Aorta (tissue), 5 donors: ENCODE measurements at places on chromosomes 7 and 10. TPM values are rescaled to one million over a fixed set of nuclear protein-coding genes. Genes with fewer than 3 reads are reported as not detected.

DNA sequence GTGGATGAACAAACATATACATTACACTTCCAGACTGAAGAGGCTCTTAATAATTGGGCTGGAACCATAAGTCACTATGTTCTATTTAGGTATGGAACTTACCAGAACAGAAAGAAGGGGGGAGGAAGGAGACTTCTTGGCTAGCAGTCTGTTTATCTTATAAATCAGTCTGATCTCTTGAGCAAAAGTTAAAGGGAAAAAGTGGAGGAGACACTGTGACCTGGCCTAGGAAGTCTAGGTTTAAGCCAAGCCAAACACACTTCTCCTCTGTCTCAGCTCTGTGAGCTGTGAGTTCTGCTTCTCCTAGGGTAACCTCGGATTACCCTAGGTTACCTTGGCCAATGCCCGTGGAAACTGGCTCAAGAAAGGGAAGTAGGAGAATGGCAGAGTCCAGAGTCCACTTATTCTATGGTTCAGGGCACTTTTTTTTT lies 95.2 kb downstream of the PFKFB3 start:
- peak overlapping the region; percentile 39 for H3K27ac ChIP-seq
- DNase-seq, result no peak
- no peaks in the 10 kb centered on the region for H3K27me3 ChIP-seq

DNA sequence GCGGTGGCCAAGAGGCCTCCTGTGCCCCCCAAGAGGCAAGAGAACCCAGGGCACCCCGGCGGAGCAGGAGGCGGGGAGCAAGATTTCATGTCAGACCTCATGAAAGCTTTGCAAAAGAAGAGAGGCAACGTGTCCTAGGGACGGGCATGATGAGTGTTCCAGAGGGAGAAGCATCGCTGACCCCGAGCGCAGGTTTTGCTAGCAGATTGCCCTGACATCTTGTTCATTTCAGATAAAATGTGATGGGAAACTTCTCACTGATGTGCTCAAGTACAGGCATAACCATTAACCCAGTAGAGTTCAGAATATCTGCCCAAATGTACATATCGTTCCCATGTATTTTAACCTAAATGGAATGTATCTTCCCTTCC lies 129.2 kb downstream of the APBB1IP start:
- no peaks in the 10 kb centered on the region for H3K4me1 ChIP-seq
- no peak for DNase-seq
- no peaks in the 10 kb centered on the region for H3K27me3 ChIP-seq
- H3K36me3 ChIP-seq, result no peaks in the 10 kb centered on the region

Gene MEIG1
- total RNA-seq, result not detected

Gene H2BK1
- total RNA-seq, result 2.2 TPM
